ENCODE measurements at places on chromosomes 2 and 18.

GRCh38 chr18:69755856-69756496, 191.7 kb downstream of the CD226 start:
- DNase-seq, result no peak

GRCh38 chr18:34330308-34330707, 105.6 kb upstream of the NOL4 start:
- no peak for DNase-seq

DNA sequence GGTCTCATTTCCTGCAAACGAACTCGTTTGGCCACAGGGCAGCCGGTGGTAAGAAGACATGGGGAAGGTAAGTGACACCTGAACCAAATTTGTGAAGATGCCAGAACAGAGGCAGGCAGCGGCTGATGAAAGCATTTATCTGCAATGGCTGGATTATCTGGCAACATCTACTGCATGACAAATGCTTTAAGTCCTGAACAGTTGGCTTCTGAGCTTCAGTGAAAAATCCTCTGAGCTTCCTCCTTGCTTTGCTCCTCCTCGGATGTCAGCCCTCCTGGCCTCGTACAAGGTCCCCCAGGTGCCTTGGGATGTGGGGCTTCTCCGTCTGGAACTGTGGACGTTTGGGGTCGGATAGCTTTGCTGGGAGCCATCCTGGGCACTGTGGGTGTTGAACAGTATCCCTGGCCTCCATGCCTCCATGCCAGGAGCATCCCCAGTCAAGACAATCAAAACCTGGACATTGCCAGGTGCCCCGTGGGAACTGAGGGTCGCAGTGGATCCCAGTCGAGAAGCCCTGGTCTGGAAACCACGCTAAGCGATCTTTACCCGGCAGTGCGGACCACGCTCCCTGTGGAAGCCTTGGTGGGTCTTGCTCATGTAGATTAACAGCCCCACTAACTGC, 49.3 kb downstream of the KCNG2 start:
- no peak for DNase-seq

DNA sequence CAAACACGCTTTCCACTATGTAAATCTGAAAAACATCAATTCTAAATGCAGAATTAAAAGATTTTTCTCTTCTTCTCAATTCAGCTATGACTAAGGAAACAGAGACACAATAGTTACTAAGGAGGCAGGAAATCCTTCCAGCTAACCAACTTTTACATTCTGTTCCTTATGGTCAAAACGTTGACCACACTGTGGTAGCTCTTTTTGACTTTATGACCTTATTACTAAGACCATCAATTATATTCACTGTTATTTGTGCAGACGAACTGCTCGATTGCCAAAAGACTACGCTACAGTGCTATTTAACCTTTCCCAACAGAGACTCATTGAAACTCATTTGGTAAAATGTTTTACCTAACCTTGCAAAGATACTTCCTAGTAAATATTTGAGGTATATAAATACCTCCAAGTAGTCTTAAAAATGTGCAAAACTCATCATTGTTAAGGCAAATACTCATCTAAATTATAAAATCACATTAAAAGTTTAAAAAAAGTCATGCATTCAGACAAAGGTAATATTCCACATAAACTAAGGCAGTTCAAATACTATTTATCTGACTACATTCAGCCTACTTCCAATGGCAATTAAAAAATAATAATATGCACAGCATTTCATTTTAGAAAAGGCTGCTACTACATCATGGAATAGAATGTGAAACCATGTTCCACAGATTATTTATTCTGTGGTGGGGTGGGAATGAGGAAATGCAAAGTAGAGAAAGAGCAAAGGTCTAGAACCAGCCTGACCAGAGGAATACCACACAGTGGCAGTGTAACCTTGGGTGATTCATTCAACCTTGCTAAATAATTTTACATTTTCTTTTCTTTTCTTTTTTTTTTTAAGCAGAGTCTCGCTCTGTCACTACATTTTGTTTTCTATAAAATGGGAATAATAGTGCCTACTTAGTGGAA, 139.9 kb downstream of the THADA start:
- no peak for DNase-seq

DNA sequence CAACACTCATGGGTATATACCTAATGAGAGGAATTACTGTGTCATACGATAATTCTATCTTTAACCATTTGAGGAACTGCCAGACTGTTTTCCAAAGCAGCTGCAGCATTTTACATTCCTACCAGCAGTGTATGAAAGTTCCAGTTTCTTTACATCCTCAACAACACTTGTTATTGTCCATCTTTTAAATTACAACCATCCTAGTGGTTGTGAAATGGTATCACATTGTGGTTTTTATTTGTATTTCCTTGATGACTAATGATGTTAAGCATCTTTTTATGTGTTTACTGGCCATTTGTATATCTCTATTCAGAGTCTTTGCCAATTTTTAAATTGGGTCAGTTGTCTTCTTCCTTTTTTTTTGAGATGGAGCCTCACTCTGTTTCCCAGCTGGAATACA, 4.0 kb upstream of the CKAP2L start:
- DNase-seq, result no peak

GRCh38 chr2:54295911-54296310, 39.9 kb upstream of the TSPYL6 start:
- no peak for DNase-seq

- DNase-seq, result no peak
Observed at GRCh38 chr2:50952596-50952995, 79.3 kb downstream of the NRXN1 start.

DNA sequence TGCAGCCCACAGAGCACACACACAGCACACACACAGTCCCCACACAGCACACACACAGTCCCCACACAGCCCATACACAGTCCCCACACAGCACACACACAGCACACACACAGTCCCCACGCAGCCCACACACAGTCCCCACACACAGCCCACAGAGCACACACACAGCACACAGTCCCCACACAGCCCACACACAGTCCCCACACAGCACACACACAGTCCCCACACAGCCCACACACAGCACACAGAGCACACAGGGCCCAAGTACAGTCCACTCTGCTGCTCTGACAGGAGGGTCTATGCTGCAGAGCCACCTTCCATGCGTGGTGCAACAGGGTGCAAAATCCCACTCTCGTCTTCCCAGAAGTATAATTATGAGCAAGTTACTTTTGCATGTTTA, 240.5 kb upstream of the SALL3 start:
- DNase-seq, result no peak

GRCh38 chr2:181052523-181052891, 72.1 kb downstream of the UBE2E3 start:
- DNase-seq, result no peak

DNA sequence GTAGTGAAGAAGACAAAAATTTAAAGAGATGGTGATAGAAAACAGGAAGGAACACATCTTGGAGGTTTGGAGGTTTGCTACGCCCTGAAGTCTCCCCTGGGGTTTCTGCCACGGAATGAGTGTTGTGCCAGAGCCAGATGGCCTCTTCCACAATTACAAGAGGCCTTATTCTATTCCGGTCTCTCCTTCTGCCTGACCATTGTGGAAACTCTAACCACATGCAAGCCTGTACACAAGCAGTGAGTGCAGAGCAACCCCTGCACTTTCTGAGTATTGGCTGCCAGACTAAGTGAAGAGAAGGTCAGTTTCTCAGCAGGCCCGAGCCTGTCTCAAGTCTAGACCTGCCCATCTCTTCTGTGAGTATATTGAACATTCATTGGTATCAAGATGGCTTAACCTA, 22.7 kb upstream of the MYO1B start:
- DNase-seq, result no peak

- no peak for DNase-seq
Observed at GRCh38 chr2:217445723-217446122, 557.1 kb downstream of the TNS1 start.

DNA sequence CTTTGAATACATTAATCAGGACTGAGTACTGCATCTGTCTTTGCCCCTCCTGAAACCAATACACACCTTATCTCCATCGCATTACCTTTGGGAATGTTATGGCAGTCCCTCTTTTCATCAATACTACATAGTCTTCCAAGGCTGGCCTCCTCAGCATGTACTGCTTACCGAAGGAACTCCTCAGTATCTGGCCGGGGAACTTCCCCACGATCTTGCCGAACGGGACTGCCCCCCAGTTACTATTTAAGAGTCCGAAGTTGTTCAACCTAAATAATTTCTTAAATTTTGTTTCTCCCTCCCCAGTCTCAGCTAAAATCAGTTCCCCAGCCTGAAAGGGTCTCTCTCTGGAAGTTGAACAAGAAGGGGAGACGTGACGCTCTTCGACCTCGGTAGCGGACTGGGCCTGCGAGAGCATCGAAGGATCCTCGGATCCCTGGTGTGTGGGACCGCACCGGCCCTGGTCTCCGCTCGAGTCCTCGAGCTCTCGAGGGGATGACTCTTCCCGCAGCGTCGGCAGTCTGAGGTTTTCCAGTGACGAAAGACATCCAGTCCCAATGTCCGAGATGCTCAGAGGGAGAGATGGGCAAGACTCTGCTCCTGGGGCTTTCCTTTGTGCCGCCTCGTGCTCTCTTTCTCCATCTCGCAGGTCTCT, 489 bp downstream of the TRMT61B start:
- no peak for DNase-seq

DNA sequence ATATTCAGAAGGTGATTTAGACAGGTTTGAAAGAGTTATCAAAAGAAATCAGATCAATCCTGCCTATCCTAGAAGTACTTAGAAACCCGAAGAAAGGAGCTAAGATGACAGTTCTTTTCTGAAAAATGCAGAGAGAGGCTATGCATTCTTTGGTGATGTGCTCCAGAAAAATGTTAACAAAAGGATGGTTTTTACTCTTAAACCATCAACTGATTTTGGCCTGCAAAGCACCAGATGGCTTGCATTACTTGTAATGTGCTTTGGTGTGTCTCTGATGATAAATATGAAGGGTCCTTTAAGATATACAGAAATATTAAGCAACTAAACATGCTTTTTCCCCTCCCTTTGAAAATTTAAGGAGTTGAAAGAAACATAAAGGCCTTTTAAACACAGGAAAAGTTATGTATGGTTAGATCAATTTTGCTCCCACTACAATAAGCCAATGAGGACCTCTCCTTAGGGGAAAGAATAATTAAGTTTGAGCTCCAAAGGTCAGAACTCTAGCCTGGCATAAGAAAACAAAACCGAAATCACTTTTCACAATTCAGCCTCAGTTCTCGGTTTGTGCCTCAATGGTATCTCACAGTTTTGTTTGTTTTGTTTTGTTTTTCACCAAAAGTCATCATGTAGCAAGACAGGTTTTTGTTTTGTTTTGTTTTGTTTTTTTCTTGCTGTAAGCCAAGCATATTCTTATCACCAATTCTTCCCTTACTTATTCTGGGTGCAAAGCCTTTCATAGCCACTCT, 302.4 kb upstream of the NT5C1B start:
- no peak for DNase-seq

GRCh38 chr2:10185046-10185445, 62.5 kb downstream of the RRM2 start:
- no peak for DNase-seq

- no peak for DNase-seq
Observed at GRCh38 chr18:73835656-73836364, 311.8 kb downstream of the FBXO15 start.

GRCh38 chr18:23805898-23806297, 116.6 kb downstream of the LAMA3 start:
- no peak for DNase-seq

DNA sequence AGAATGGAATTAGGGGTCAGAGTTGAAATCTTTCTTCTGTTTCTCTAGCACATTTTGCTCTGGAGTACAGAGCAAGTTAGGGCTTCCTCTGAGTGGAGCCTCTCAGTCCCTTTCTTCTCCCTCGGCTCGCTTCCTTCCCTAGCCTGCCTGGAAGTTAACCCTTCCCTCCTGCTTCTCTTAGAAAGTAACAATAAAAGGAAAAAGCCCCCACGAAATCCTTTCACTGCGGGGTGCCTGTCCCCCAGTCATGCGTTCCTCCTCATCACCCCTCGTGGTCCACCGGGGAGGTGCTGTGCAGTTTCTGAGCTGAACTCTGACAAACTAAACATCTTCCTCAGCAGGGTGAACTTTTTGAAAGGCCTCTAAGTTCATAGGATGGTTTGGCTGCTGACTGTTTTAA, 2.0 kb downstream of the IGFBP2 start:
- DNase-seq, result no peak

GRCh38 chr18:43964666-43965065, 687.4 kb upstream of the SYT4 start:
- no peak for DNase-seq

DNA sequence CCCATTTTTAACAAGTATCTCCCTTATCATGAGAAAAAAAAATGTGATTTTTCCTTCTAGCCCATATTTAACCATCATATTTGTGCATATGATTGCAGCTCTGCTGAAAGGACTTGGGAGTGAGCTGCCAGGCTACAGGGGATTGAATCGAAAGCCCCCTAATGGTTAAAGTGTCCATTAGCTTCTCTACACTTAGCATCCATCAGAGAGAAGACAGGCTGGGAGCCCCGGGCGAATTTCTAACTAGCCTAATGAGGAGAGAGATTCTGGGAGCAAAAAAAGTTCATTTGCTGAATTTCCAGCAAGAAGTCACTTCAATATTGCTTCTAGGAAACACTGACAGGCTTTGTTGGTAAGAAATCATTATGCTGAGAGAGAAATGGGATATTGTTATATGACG, 848.8 kb downstream of the TDRD15 start:
- no peak for DNase-seq

DNA sequence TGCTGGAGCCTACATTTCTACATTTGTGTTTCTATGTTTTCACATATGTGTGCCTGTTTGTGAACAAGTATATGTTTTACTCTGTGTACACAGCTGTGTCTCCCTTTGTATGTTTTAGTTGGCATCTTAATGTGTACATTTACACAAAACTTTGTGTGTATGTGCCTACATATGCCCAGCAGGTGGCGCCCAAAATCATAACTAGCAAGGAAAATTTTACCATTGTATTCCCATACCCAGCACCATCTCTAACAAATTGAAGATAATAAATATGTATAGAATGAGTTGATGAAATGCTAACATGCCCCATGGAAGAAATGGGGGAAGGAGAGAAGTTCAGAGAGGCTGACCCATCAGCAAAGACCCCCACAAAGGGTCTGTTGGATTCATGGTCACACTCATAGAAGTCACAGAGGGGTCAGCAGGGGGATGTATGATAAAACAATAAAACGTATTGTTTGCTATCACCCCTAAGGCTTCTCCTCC, 48.1 kb downstream of the PKDCC start:
- DNase-seq, result peak; percentile 38

DNA sequence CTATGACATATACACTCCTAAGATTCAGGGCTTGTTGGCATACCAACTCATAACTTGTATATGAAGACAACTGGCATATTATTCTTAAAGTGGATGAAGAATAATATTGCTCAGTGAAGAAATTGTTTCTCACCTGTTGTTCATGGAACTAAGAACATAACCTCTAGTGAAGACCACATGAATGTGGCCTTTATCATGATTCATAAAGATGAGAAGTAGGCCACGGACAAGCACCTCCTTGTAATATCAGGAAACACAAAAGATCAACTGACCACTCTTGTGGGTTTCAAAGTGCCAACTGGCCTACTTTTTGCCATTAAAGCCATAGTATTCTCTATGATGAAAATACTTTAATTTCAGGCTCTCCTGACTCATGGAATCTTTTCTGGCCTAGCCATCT, 407.4 kb downstream of the GRB14 start:
- no peak for DNase-seq

- no peak for DNase-seq
Observed at GRCh38 chr2:239310401-239311061, 90.3 kb downstream of the HDAC4 start.
